ENCODE measurements at places on chromosomes 7 and 10.

GRCh38 chr10:110681023-110681681 is 37.0 kb downstream of the RBM20 start:
- peak; percentile 40 for DNase-seq

GRCh38 chr7:121011401-121011800 is 22.9 kb downstream of the CPED1 start:
- DNase-seq, result no peak

- no peak for DNase-seq
These were observed 320.0 kb upstream of the ETV1 start for GRCh38 chr7:14309432-14309831.

DNA sequence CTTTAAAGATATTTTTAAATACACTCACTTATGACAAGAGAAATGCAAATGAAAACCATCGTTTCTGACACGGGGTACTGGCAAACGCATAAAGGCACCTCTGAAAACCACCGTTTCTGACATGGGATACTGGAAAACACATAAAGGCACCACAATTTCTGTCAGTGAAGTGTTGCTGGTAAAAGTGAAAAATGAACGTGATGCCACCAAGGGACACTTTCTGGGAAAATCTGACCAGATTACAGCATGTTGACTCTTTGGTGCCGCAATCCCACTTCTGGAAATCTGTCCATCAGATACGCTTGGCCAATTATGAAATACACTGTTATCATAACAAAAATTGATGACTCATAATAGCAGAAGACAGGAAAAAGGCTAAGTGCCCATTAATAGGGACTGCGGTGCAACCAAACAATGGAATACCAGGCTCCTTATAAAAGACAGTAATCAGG is 131.7 kb downstream of the ZMYND11 start:
- DNase-seq, result peak; percentile 66

DNA sequence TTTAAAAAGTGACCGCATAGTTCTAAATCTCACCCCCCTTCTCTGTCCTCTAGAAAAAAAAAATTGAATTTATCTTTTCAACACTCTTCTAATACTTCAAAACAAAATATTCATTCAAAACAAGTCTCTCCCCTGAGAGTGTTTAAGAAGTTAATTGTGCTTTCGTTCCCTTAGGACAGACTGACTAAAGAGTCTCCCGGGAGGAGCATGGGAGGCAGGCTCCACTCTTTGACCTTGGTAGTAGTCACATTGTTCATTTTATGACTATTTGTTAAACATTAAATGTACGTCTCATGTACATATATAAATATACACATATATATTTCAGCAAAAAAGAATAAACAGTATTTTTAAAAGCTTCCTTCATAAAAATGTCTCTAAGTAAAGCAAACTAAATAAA is 35.3 kb upstream of the SPOCK2 start:
- DNase-seq, result no peak

DNA sequence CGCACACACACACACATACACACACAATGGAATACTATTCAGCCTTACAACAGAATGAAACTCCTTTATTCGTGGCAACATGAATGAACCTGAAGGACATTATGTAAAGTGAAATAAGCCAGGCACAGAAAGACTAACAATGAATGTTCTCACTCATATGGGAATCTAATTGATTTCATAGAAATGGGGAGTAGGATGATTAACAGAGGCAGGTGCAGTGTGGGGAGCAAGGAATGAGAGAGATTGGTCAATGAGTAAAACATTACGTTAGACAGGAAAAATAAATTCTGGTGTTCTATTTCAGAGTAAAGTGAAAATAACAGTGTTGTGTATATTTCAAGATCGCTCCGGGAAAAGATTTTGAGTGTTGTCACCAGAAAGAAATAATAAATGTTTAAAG is 694.5 kb downstream of the NXPH1 start:
- no peak for DNase-seq

DNA sequence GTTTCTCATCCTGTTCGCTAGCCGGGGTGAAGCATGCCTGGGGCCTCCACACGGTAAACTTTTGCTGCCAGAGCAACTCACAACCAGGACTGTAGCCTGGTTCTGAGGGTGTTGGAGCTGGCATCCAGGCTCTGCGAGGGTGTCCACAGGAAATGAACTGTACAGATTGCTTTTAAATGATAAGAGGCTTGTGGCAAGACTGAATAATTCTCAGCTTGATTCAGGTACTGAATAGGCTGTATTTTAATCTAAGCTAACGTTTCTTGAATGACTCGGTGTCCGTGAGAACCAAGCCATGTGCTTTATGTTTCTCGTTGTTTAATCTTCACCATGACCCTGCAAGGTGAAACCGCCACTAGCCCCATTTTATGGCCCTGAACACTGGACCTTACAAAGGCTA is 49.3 kb downstream of the EEPD1 start:
- no peak for DNase-seq

DNA sequence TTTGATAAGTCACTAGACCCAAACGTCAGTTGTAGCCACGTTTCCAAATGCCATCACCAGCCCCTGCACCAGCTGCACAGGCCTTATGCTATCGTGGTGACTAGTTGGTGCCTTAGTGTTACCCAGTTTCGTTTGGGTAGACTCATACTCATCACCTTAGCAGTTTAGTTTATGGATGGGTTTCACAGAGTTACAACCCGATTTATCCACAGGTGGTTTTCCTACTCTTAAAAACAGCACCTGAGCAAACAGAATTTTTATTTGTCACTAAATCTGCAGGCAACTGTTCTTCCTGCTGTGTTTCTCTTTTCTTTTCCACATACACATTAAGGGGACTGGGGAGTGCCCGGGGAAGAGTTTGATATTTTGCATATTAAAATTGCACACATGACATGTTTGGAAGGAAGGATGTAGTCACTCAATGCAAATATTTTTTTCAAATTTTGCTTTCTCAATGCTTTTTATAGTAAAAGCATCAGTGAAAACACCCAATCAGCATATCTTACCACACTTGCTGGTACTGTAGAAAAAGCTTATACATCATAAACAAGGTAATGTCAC is 41.6 kb downstream of the PDSS1 start:
- no peak for DNase-seq

GRCh38 chr10:113415246-113415645 is 137.6 kb upstream of the HABP2 start:
- no peak for DNase-seq

DNA sequence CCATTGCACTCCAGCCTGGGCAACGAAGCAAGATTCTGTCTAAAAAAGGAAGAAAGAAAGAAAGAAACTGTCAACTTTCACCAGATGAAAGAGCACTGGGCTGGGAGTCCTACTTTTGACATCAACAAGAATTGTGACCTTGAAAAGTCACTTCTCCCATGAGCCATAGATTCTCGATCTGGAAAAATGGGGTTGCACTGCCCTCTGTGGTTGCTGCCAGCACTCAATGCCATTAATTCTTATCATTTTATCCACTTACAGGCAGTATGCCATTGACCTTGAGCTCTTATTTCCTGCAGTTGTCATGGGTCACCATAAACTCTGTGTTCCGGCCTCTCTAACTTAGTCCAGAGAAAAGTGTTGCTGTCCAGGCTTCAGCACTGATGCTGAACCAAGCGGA is 137.2 kb downstream of the NOC3L start:
- DNase-seq, result peak; percentile 44

DNA sequence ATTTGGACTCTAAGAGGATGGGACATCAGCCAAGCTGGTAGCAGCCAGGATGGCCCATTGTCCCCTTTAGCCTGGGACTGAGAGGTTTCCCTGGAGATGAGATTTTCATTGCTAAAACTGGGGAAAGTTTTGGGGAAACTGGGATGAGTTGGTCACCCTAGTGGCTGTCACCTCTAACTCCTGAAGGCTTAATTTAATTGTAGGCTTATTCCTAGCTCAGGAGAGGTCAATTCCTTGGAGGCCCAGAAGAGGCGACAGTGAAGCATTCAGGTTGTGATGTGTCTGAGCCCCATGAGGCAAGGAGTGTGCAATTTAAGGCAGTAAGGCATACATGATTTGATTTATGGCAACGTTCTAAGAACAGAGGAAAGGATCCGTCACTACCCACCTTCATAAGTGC is 24.9 kb upstream of the JAZF1 start:
- DNase-seq, result no peak

GRCh38 chr7:17058568-17058967 is 176.8 kb upstream of the AGR3 start:
- peak; percentile 49 for DNase-seq

DNA sequence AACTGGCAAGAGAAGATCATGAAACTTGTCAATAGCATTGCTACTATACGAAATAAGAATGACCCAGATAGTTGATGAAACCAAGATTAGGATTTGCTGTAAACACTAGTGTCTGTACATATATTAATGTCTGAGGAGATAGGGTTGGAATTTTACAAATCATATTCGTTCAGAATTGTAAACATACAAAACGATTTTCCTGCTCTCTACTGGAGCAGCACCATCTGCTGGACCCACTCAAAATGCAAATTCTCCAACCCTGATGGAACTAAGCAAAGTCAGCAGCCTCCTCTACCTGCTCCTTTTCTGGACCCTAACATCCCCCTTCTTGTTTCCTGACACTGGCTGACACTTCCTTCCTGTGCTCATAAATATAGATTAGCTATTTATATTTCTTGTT is 29.4 kb upstream of the SGMS1 start:
- DNase-seq, result peak; percentile 59

GRCh38 chr7:43204081-43204480 is 91.6 kb downstream of the HECW1 start:
- peak; percentile 32 for DNase-seq

- DNase-seq, result peak; percentile 78
These were observed 146.9 kb upstream of the ANK3 start for GRCh38 chr10:60536529-60537114.

DNA sequence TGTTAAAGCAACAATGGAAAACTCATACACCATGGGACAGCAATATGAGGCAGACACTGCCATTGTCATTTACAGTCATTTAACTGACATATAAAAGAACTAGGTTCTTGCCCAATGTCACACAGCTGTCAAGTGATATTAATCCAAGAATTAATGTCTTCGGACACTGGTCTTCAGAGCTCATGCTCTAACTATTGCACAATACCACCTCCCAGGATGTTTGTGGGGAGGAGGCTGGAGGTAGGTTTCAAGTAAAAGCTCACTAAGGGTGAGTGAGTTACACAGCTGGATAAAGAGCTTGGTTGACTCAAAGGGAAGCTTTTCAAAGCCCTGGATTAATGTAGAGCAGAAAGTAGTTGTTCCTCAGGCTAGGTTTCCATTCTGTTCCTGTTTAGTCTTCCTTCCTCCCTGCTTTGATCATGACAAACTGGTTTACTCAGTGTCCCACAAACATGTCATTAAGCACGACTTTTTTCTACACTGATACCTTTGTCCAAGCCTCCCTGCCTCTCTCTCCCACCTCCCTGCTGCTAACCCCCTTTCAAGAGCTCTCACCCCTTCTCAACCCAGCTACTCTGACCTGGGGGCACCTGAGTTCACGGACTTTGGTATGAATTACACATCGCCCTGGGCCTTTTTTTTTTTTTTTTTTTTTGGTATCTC is 987 bp upstream of the EXOC6 start:
- DNase-seq, result peak; percentile 30

DNA sequence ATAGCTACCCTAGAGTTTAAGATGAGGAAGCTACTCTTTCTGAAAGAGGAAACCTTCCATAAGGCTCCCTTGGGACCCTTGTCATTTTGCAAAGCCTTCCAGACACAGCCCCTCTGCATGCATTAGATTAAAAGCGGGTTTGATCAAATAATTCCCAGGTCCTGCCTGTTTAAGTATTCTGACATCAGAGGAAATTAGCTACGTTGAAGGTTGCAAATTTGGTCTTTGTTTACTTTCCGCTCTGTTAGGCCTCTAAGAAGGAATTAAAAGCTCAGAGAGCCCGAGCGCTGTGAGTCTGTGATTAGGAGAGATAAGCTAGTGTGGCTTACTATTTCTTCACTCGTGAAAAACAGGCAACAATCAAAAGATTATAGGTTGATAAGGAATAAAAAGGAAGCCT is 1.4 kb upstream of the THSD7A start:
- no peak for DNase-seq

DNA sequence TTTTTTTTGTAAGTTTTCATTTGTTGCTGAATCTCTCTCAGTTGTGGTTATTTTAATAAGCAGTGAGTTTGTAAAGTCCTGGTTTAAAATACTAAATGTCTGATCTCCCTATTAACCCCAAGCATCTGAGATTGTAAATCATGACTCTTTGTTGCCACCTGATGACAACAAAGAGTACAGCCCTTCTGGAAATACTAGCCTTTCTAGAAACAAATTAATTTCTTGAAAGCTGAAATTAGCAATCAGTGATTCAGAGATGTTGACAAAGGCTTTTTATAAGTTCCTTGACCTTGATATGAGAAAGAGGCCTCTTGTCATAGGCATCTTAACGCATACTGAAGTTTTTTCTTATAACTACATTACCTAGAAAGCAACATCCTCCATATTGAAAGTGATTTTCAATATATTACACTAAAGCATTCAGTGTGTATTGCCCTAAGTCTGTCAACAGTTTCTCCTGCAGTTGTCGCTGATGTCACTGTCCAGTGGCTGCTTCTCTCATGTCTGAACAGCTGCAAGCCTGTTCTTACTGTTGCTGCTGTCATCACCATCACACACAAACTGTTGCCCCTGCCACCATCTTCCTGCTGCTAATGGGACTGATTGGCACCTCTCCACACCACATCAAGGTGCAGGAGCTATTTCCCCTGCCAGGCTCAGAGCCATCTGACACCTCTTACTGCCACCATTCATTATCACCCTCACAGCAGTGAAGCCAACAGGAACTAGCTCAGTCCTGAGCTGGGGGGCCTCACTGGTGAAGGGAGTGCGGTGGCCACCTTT is 95.1 kb upstream of the LRGUK start:
- DNase-seq, result no peak

GRCh38 chr7:40839881-40840280 is 705.1 kb downstream of the SUGCT start:
- DNase-seq, result peak; percentile 66

- no peak for DNase-seq
These were observed 31.0 kb downstream of the AHCYL2 start for GRCh38 chr7:129255800-129256199.

GRCh38 chr10:95336702-95337101 is 45.9 kb upstream of the PDLIM1 start:
- DNase-seq, result no peak

- no peak for DNase-seq
These were observed 338.9 kb downstream of the GALNT17 start for GRCh38 chr7:71470830-71471229.

- DNase-seq, result peak; percentile 86
These were observed 129.3 kb downstream of the PKD1L1 start for GRCh38 chr7:47818796-47819606.

GRCh38 chr10:129134371-129134770 is 332.7 kb upstream of the MGMT start:
- no peak for DNase-seq

GRCh38 chr10:119364645-119365600 is 157.6 kb downstream of the GRK5 start:
- DNase-seq, result no peak

GRCh38 chr7:20264623-20265022 is 47.4 kb upstream of the MACC1 start:
- DNase-seq, result no peak

- DNase-seq, result peak; percentile 78
These were observed 39.8 kb upstream of the ARL4A start for GRCh38 chr7:12647364-12648219.

GRCh38 chr10:116186273-116186672 is 86.7 kb downstream of the GFRA1 start:
- no peak for DNase-seq

Measured in cardiac fibroblast (primary cell).